ENCODE measurements at places on chromosomes 6 and 20.

GRCh38 chr6:72861935-72862432 is 240.1 kb downstream of the KCNQ5 start:
- DNase-seq: peak; percentile 67

- DNase-seq: no peak
Measured at GRCh38 chr6:68134796-68135195, 500.3 kb upstream of the ADGRB3 start.

DNA sequence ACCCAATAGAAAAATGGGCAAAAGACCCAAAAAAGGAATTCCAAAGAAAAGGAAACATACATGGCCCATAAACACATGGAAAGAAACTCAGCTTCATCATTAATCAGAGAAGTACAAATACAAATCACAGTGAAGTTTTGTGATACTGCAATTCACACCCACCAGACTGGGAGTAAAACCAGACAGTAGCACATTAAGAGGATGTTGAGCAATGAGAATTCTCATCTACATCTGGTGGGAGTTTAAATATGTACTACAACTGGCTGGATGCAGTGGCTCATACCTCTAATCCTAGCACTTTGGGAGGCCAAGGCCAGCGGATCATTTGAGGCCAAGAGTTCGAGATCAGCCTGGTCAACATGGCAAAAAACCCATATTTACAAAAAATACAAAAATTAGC is 125.7 kb upstream of the PHACTR1 start:
- DNase-seq: no peak

DNA sequence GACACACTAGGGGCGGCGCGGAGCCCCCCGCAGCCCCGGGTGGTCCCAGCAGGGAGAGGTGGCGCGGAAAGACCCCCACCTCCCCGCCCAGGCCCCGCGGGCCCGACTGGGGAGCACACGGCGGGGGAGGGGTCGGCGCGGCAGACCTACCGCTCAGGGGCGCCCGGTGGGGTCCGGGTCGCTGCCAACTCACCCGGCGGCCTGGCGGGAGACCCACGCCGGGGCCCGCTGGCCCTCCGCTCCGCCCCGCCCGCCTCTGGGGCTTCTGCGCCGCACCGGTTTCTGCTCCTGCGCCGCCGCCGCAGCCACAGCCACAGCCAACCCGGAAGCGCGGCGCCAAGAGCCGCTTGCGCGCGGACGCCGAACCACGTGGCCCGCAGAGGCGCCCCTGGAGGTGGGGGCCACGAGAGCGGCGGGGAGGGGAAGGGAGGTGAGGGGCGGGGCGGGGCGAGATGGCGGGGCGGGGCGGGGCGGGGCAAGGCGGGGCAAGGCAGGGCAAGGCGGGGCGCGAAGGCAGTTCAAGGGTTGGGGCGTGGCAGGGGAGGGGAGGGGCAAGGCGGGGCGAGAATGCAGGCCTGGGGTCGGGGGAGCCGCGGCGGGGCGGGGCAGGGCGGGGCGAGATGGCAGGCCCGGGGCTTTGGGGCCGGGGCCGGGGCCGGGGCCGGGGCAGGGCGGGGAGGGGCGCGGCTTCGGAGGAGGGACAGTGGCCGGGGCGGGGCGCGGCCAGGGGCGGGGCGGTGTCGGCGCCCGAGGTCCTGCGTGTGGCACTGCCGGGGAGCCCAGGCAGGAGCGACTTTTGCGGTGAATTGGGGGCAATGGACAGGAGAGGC is at the start of gene ZBTB24:
Gene ZBTB24 (minus strand): TSS at position 315 of the 830 bp plus-strand sequence. CDS start 1,193 bp downstream, outside the sequence.
- peak; percentile 83 for DNase-seq

DNA sequence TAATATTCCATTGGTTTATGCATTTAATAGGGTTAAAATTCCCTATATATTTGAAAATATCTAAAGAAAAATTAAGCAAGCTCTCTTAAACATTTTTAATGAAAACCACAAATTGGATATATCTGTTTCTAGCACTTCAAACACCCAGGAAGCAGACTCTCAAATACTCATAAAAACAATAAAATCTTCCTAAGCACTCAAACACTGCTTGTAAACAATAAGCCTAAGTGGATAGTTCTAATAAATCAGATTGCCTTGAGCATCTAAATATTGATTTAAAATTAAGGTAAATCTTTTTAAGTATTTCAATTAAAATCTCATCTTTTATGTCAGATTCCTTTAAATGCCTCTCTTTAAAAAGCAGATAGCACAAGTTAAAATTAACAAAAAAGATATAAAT is 254.4 kb downstream of the KCNQ5 start:
- no peak for DNase-seq

GRCh38 chr6:170251776-170252571 is 38.9 kb downstream of the DLL1 start:
- no peak for DNase-seq

- no peak for DNase-seq
Measured at GRCh38 chr6:151822252-151823111, 15.0 kb downstream of the ESR1 start.

- no peak for DNase-seq
Measured at GRCh38 chr20:63377256-63377941, 16.2 kb upstream of the CHRNA4 start.

DNA sequence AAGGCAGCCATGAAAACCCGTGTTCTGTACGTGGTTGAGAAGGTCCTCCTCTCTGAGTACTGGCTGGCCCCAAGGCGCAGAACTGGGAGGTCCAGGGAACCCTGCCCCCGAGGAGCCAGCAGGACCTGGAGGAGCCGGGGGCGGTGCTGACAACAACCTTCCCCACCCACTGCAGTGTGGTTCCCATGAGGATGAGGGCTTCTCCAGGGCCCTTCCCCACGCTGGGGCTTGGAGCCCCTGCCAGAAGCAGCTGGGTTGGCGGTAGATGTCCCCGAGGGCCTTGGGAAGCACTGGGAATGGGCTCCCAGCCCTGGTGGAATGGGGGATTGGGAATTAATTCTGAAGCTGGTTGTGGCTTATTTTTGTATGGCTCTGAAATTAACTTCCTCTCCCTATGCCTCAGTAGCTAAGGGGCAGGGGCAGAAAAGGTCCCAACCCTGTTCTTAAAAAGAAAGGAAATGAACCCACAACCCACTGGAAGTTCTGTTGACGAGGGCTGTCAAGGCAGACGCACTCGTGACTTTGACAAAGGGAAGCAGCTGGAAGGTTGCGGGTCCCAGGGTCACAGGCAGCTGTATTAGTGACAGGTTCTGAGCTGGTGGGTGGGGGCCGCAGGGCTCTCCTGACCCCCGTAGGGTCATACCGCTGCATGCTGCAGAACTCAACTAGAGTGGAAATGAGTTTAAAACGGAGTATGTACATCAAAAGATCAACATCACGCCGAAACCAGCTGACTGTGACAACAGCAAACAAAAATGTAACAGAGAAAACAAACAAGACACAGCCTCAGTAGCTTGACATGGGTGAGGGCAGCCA is 13.9 kb upstream of the HELZ2 start:
- DNase-seq: no peak

GRCh38 chr6:68778356-68779020 is 143.4 kb downstream of the ADGRB3 start:
- no peak for DNase-seq

All from HFFc6 (cell line).